ENCODE measurements at places on chromosomes 13 and 19.

DNA sequence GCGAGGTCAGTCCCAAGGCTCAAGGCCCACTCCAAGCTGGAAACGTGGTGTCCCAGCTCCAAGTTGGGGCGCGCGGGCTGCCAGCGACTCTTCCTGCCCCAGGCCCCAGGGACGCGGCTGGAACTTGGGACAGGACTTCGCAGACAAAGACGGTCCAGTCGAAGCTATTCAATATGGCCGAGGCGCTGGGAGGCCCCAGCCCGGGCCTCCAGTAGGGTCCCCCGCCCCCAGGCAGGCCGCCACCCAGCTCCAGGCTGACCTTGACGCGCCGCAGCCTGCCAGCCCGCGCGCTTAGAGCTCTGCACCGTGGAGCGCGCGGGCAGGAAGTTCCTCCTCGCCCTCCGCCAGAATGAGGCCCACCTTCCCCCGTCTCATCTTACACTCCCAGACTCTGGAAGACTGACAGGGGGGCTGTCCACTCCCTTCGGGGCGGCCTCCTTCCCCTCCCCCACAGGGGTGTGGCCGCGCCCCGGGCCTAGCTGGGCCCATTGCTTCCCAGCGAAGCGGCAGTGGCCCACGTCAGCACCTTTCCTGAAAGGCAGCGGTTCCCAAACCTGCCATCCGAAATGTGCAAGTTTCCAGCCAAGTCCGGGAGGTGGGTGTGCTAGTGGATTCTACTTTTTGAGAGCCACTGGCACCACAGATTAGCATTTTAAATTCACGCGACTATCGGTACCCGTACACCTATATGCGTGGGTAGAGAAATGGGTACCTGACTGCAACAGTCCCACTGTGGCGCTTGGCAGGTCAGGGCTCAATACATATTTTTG is at the start of gene CCDC8:
TSS of gene CCDC8 (minus strand) at position 303 of the 770 bp plus-strand sequence. CDS start 754 bp downstream, outside the sequence.
- DNase-seq, result no peak

GRCh38 chr13:32837307-32837972 is 178.8 kb upstream of the KL start:
- DNase-seq, result no peak

- DNase-seq, result peak; percentile 58
These were observed 16.5 kb downstream of the MIER2 start for GRCh38 chr19:328025-328505.

GRCh38 chr19:49567861-49568441 is 12.4 kb downstream of the NOSIP start:
- no peak for DNase-seq

DNA sequence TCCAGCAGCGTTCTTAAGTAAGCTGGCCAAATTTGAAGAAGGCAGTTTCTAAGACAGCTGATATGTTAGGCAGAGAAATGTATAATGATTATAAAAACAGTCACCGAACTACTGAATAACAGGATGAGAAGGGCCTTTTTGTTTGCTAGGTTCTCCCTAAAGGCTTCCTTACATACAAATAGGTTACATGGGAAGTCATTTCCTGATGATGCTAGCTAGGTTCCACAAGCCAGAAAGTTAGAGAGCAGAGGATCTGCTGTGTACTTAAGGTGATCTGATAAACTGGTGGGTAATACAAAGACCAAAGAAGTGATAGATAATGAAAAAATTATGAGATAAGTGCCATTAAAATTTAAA is 139.7 kb downstream of the VWA8 start:
- DNase-seq, result no peak

- DNase-seq, result no peak
These were observed 4.2 kb downstream of the ATP4A start for GRCh38 chr19:35559281-35559659.

- DNase-seq, result no peak
These were observed 117.2 kb upstream of the ARGLU1 start for GRCh38 chr13:106685143-106685542.

All from erythroblast (primary cell).